HAP-1 (cell line): ENCODE measurements at places on chromosomes 5 and 9.
A peak's percentile ranks its signal among the peaks of the same experiment; 100 is the strongest.

DNA sequence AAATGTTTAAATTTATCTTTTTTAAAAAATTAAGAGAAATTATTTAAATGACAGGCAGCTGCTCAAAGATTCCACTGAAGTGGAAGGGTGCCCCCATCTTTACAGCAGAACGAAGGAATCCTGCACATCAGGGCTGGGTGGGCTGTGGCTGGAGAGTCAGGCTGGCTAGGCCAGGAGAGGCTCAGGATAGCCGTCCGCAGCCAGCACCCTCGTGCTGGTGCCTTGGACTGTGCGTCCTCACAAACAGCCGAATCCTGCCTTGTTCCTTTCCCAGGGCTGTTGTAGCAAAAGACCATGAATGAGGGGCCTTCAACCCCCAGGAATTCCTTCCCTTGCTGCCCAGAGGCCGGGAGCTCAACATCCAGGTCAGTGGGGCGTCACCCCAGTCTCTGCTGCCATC lies 64.6 kb upstream of the FCN1 start:
- no peak for DNase-seq

- no peak for DNase-seq
These were observed 233.7 kb upstream of the ADRA1B start for GRCh38 chr5:159682623-159683022.

GRCh38 chr9:33175649-33176325 lies 8.7 kb upstream of the B4GALT1 start:
- DNase-seq, result no peak

- DNase-seq, result no peak
These were observed 17.1 kb downstream of the LRRC8A start for GRCh38 chr9:128898845-128899565.

GRCh38 chr5:115815006-115815692 lies 1.3 kb downstream of the CDO1 start:
- peak; percentile 34 for DNase-seq

DNA sequence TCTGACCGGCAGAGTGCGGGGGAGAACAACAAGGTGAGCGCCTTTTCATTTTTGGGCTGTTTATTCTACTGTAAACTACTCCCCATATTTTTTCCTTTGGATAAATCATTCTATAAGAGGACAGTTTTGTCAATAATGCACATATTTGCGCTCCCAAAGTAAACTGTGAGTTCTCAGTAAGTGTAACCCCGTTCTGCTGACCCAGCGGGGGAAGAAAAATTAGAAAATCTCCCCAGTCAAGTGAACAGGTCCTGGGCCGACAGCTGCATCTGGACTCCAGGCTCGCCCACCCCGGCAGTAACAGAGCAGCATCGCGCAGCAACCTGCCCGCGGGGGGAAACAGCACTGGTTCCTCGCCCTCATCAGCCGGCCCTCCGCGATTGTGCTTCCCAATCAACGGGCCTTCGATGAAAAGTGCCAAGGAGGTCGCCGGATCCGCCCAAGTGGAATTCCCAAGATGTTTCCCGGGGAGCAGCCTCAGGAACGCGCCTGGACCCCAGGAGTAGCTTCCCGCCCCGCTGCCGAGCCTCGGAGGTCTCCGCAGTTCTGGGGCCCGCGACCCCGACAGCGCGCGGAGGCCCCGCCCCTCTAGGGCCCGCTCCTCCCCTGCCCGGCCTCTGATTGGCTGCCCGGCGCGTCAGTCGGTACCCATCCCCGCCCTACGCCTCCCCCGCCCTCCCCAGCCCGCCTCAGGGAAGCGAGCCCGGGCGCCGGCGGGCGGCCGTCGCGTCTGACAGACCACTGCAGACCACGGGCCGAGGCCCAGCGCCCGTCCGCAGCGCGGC lies at the start of gene OTULINL:
TSS of gene OTULINL (plus strand) at position 687 of the 785 bp plus-strand sequence. CDS start 103 bp downstream, outside the sequence.
- peak; percentile 93 for DNase-seq

GRCh38 chr5:171306781-171307591 lies 2.1 kb upstream of the TLX3 start:
- no peak for DNase-seq

DNA sequence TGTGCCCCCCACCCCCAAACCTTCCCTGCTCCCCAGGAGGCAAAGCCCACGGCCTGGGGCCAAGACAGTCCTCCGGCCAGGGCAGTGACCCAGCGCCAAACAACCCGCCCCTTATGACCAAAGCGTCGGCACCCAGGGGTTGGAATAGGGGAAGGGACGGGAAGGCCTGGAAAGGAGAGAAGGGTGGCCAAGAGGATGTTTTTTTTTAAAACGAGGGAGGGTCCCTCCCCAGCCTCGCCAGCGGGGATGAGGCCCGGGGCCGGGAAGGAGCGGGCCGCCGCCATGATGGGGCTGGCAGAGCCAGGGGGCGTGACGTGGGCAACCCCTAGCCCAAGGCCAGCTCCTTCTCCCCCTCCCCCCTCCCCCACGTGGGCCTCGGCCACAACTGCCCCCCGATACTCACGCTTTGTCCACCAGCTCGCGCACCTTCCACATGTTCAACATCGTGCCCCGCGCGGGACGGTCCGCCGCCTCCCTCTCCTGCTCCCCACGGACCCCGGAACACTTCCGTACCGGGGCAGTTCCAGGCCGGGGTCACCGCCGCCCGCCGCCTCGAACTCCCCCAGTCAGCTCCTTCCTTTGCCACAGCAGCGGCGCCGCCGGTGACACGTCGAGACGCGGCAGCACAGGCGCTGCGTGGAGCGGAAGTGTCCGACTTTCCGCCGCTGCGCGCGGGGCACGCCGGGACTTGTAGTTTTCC lies at the start of gene CLINT1:
TSS of gene CLINT1 (minus strand) at position 619 of the 700 bp plus-strand sequence. CDS start at position 444, 175 bp downstream.
- peak; percentile 73 for DNase-seq
